Activated CD4-positive, CD25-positive, alpha-beta regulatory T cell treated with anti-CD3 and anti-CD28 coated beads, Interleukin-2, amount 50 U/mL, for 72 hours (primary cell): ENCODE measurements at places on chromosomes 12 and 14.

DNA sequence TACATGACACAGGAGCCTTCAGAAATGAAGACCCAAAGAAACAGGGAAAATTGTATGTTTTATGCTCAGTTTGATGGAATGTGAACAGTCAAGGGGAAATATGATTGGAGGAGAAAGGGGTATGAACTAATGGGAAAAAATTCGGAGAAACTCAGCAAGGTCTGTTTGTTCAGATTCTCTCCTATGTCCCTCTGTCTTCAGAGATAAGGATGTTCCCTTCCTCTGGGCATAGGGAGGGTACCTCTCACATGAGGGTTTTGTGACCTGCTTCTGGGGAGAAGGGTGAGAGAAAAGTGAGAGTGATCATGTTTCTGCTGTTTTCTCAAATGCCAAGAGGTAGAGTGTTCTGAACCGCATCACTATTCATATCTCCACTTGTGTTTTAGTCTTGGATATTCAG is 26.6 kb upstream of the LIMA1 start:
- DNase-seq: no peak

- no peak for DNase-seq
Measured at GRCh38 chr12:19239616-19240234, 110.2 kb downstream of the PLEKHA5 start.

GRCh38 chr12:98549371-98550110 is 34.2 kb downstream of the TMPO start:
- DNase-seq: no peak

DNA sequence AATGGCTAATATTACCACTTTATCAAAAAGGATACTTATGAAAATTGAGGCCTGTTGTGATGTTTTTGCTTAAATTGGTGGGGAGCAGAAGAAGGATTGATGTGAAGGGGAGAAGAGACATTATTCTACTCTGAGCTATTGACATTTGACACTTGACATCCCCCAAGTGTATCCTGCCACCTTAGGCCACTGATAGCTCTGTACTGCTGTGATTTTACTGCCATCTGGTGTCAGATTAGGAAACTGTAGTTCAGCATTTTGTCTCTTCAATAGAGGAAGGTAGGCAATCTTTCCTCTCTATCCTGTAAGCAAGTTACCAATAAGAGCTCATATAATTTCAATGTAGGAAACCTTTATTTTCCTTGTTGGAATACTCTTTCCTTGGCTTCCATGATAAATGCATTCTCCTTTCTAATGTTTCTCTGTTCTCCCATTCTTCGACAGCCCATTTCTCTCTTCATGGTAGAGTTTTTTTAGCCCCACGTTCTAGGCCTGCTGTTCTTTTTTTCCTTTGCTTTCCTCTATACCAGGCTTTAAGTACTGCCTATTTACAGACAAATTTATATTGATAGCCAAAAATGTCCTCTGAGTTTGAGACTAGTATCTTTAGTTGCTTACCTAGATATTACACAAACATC is 46.3 kb downstream of the PPHLN1 start:
- DNase-seq: no peak

GRCh38 chr14:23537351-23538049 is 14.1 kb downstream of the ZFHX2 start:
- no peak for DNase-seq

- DNase-seq: no peak
Measured at GRCh38 chr12:92467886-92468285, 234.9 kb upstream of the PLEKHG7 start.

- no peak for DNase-seq
Measured at GRCh38 chr14:52442602-52443001, 109.7 kb downstream of the TXNDC16 start.

- no peak for DNase-seq
Measured at GRCh38 chr12:114868995-114869834, 185.2 kb upstream of the TBX3 start.

- DNase-seq: no peak
Measured at GRCh38 chr12:19287302-19287701, 152.0 kb upstream of the AEBP2 start.

GRCh38 chr12:31029468-31029867 is 44.2 kb upstream of the DDX11 start:
- no peak for DNase-seq

GRCh38 chr12:97639702-97640101 is 177.1 kb downstream of the RMST start:
- no peak for DNase-seq

DNA sequence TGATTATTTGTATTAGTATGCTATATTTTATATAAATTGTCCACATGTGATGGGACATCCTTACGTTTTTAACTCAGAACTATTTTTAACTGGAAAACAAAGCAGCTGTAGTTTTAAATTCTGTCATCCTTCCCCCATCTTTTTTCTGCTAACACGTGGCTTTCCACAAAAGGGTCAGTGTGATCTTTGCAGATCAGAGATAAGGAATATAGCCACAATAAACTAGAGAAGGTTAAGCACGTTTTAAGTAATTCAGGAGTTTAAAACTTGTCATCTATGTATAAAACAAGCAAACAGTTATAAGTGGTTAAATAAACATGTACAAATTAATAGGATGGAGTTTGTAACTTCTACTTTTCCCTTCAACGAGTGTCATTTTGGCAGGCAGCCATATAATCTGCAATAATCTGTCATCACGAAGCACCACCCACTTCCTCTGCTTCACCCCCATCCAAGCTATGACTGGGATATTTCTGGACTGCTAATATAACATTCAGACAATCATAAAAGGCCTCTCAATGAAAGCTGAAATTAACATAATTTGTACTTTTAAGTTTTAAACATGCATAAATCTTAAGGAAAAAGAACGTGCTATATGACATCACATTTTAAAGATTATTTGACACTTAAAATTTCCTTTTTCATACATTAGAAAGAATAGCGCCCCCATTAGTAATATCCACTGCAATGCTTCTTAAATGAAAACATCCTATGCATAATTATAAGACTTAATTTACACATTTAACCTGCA is 15.3 kb downstream of the TAOK3 start:
- DNase-seq: no peak

DNA sequence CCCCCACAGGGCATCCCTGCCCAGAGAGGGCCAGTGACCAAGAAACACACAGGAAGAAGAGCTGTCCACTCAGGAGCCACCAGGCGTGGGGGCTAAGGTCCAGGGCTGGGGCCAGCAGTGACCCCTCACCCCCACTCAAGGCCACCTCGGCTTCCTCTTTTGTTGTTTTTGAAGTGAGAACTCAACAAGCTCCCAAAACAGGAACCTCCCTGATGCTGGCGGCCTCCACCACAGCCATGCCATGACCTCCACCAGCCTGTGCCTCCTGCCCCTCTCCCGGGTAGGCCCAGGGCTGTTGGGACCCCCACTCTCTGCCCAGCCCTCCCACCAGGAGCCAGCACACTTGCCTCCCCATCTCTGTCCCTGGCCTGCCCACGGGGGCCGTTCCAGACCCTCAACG is 7.8 kb downstream of the AKT1 start:
- DNase-seq: no peak

DNA sequence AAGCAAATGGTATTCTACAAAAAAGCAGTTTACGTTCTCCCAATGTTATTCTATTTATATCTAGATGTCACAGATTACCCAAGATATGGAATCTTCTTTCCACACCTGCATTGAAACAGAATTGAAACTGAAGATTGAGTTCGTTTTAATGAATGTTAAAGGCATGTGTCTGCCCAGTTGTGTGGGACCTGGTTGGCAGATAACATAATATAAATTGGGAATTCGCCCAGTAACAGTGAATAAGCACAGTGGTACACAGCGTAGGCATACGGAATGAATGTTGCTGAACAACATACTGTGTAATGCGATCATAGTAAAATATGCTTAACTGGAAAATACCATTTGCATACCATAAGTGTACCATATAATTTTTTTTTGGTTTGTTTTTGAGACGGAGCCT is 4.3 kb downstream of the KHNYN start:
- no peak for DNase-seq

- no peak for DNase-seq
Measured at GRCh38 chr14:34354556-34354955, 107.5 kb downstream of the SPTSSA start.

GRCh38 chr12:3712209-3712992 is 40.5 kb downstream of the CRACR2A start:
- no peak for DNase-seq

- DNase-seq: peak; percentile 59
Measured at GRCh38 chr14:35366056-35366451, 38.5 kb downstream of the NFKBIA start.

DNA sequence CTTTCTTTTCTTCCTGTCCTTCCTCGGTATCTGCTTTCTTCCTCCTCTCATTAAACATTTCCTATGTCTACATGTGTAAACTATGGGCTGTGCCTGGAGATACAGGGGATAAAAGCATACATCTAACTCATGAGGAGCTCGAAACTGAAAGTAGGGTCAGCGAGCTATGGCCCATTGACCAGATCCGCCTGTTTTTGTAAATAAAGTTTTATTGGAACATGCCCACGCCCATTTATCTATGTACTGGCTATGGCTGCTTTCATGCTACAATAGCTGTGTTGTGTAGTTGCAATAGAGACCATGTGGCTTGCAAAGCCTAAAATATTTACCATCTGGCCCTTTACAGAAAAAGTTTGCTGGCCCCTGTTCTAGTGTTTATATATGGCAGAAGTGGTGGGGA is 500.8 kb upstream of the GARIN6 start:
- no peak for DNase-seq

- no peak for DNase-seq
Measured at GRCh38 chr12:51821440-51822260, 26.9 kb downstream of the FIGNL2 start.

GRCh38 chr14:99887407-99887806 is 94.2 kb downstream of the EML1 start:
- DNase-seq: no peak

- DNase-seq: no peak
Measured at GRCh38 chr12:82530394-82530793, 156.3 kb upstream of the TMTC2 start.
